Esophagus mucosa (tissue), 1 donor: ENCODE measurements at places on chromosomes 7 and 10. TPM values are rescaled to one million over a fixed set of nuclear protein-coding genes. Genes with fewer than 3 reads are reported as not detected.

FAM221A gene
- 4.0 TPM for total RNA-seq

SFTPA1 gene
- total RNA-seq, result 0.32 TPM

CCDC126 gene
- 5.8 TPM for total RNA-seq

MBLAC1 gene
- total RNA-seq, result 1.7 TPM

WEE2 gene
- total RNA-seq, result not detected

GRCh38 chr10:43039624-43040481 is 37.0 kb upstream of the RET start:
- ATAC-seq, result no peak

DNA sequence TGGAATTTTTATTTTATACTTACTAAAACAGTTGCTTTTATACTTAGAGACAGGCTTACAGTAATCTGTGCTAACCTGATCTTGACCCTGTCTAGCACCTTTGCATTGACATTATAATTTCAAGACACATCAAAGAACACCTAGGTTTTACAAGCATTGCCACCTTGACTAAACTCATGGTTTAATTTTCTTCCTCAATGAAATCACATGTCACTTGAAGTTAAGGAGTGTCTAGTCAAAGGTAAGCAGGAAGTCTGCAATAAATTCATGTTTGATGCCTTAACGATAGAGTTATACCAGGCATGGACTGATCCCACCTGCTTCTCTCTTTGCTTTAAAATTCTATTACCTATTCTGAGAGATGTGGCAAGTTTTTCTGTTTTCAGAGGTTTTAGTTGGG is 62.4 kb downstream of the ZNF800 start:
- no peak for ATAC-seq

GRCh38 chr10:61701055-61701705 is 38.5 kb downstream of the CABCOCO1 start:
- no peak for ATAC-seq

DNA sequence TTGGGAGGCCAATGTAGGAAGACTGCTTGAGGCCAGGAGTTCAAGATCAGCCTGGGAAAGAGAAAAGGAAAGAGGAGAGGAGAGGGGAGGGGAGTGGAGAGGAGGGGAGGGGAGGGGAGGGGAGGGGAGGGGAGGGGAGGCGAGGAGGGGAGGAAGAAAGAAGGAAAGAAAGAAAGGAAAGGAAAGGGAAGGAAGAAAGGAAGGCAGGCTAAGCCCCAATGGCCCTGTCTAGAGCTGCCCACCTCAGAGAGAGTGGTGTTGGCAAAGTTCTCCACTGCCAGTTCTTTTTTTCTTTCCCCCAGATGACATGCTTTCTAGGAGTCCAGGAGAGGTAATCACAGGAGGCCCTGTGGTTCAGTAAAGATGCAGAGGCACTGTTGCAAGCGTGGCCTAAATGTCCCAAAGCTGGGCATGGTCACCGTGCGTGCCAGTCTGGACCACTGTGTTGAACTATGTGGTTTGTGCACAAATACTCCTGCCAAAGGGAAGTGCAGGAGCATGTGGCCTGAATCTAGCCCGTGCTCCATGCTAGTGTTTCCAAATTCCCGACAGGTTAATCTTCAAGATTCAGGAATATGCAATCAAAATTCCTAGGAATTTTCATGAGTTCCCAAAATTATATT is 39.7 kb downstream of the ODAD2 start:
- no peak for ATAC-seq

DNA sequence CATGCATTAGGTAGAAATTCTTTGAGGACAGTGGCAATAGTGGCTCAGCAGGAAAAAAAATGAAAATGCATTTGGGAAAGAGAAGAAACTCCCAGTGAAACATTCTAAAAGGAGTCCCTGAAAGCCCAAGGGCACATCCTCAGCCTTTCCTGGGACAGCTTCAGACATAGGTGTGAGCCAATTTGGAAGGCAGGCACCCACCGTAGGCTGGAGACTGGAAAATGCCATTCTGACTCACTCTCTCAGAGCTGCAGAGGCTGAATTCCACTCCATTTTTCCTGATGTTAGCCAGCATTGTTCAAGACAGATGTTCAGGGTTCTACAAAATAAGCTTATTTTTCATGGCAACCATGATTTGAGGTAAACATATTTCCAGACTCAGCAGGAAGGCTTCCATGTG is 379.0 kb upstream of the FZD8 start:
- no peak for ATAC-seq

DNA sequence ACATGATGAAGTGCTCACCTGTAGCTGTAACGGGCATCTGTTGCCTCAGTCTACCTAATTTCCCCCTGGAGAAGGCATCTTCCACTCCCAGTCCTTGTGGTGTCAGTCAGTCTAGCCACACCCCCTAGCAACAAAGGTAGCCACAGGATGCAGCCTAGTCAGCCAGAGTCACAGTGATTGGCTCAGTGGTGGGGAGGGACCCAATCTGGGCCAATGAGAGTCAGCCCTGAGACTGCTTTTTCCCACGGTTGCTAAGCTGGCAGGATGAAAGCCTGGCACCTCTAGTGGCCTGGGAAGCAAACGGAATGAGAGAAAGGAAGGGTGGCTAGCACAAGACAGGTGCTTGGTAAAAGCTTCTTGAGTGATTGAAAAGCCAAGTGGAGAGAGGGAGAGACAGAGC is 118.6 kb downstream of the SH3PXD2A start:
- peak; percentile 88 for ATAC-seq

- no peak for ATAC-seq
These were observed 275.0 kb downstream of the PTEN start for GRCh38 chr10:88138319-88138848.

GRCh38 chr7:13989949-13990305 is 461 bp upstream of the ETV1 start:
- no peak for ATAC-seq

GRCh38 chr7:131265227-131265626 is 62.4 kb upstream of the MKLN1 start:
- ATAC-seq, result no peak

GRCh38 chr10:34041871-34042270 is 707.4 kb upstream of the NRP1 start:
- ATAC-seq, result no peak

CYP3A4 gene
- 0.24 TPM for total RNA-seq

- no peak for ATAC-seq
These were observed 27.2 kb downstream of the STEAP1 start for GRCh38 chr7:90181485-90181884.

DNA sequence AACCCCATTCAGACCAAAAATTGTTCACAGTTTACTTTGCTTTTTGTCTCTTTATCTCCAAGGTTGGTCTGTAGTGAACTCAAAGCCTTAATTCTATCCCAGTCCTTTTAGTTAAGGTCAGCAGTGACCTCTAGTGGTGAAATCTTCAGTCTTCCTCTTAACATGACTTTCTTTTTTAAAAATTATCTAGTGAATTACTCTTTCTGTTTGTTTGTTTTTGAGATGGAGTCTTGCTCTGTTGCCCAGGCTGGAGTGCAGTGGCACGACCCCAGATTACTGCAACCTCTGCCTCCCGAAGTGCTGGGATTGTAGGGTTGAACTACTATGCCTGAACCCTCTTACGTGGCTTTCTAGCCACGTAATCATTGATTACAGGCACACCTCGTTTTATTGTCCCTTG is 25.0 kb downstream of the ZNF487 start:
- ATAC-seq, result peak; percentile 78

MCM7 gene
- 53.0 TPM for total RNA-seq

- ATAC-seq, result no peak
These were observed 239.7 kb upstream of the MKLN1 start for GRCh38 chr7:131087756-131088658.

DNA sequence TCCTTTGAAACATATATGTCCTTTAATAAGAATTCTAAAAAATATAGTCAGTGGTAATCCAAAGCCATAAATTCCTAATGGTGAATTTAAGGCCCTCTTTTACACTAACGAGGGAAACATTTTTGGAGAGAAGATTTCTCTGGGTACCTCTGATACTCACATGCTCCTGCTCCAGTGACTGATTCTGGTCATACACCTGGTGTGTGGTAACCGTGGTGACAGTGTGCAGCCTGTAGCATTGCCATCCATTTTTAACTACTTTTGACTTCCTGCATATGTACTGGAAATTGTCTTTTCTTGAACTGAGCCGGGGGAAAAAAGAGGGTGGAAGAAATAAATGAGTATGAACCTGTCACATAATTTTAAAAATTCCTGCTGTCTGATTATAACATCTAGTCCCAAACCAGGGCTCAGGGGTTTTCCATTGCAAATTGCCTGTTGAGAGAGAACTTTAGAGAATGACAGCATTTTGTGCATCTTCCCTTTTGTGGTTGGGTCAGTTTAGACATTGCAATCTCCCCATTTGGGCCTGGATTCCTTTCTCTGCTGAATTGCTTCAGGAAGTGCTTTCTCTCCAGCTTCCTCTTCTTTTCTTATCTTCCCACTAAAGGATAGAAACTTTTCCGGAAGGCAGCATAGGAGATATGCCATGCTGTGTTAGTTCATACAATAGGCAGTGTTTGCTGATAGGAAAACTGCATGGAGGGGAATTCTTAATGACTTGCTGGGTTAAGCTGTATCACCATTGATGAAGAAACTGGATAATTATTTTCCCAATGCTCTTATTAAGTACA is 125.5 kb downstream of the GRM3 start:
- ATAC-seq, result no peak

- peak; percentile 48 for ATAC-seq
These were observed 25.3 kb downstream of the CROT start for GRCh38 chr7:87370660-87371180.

DNA sequence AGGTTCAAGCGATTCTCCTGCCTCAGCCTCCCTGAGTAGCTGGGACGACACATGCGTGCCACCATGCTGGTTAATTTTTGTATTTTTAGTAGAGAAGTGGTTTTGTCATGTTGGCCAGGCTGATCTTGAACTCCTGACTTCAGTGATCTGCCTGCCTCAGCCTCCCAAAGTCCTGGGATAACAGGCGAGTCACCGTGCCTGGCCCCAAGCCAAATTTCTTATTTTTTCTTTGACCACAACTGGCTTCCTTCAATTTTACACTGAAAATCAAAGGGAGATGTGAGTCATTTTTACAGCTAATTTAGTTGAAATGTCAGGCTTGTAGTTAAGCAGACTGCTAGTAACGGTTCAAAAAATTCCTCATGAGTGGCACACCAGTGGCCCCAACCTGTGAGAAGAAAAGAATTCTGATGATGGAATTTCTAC is 7.8 kb downstream of the RNF216 start:
- ATAC-seq, result peak; percentile 32

DNA sequence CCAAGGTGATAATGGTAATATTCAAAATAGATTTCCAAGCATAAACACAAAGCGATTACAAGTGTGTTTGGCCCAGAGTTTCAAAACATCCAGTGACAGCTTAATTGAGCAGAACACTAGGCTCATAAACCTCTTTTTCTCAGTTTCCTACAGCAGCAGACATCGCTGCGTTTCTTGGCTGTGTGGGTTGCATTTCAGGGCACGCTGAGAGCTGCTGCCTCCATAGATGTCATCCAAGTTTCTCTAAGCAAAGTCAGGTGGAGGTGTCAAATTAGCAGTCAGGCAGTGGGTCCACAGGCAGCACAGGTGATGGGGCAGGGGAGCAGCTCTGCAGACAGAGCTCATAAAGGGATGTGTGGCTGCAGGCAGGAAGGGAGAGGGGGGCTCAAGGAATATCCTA is 50.5 kb upstream of the COL13A1 start:
- ATAC-seq, result no peak

DNA sequence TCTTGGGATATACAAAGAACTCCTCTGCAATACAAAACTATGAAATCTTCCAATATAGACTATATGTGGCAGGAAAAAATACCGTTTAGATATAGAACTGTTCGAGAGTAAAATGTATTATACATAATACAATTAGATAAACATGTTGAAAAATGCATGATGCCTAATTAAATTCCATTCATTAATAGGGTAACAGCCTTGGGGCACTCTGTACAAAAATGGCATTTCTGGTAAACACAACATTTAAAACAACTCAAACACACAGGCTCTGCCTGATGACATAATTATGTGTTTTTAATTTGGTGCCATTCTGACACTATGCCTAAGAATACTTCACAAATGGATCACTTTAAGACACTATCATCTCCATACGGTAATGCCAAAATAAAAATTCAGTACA is 180.9 kb downstream of the FAM107B start:
- ATAC-seq, result no peak

- ATAC-seq, result peak; percentile 39
These were observed 115.0 kb downstream of the FAM107B start for GRCh38 chr10:14659626-14660196.

SUV39H2 gene
- 8.8 TPM for total RNA-seq

COBL gene
- total RNA-seq, result 10.4 TPM

GRCh38 chr7:82230811-82231581 is 212.6 kb downstream of the CACNA2D1 start:
- no peak for ATAC-seq

GIMAP2 gene
- 1.1 TPM for total RNA-seq

DNA sequence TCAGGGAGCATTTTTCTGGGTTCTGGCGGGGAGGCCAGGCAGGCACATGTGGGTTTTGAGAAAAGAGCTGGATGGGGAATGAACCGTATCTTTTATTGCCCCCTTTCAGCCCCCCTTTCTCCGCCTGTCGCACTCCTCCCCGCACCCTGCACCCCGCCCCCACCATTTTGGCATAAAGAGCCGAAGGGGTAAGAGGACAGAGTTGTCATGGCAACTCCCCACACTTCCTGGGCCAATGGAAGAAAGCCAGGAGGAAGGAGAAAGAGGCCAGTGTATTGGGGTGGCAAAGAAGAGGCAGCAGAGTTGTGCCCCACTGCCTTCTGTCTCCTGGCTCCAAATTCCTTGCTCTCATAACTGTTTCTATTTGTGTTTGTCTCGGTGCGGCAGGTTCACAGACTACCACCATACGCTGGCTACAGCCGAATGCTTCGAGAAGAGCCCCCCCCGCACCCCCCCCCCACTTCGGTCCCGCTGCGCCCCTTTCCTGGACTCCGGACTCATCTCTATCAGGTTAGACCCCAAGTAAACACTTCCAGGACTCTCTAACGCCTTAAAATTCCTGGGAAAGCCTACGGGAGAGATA is 3.4 kb downstream of the KCNIP2 start:
- no peak for ATAC-seq

DNA sequence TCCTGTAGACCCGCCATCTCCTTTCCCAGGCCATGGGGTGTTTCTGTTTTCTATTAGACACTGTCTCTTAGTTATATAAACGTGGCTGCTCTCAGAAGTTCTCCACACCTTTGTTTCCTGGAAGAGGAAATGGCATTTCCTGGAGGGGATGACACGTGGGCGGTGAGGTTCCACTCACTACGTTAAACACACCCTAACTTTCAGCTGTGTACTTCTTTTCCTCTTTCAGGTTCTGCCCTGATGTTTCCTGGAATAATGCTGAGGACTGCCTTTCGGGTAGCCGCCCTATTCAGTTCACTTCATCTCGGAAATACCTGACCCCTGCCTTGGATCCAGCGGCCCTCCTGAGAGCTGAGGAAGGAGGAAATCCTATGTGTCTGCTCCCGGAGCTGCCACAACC is 3.4 kb upstream of the PRKCQ start:
- no peak for ATAC-seq

- peak; percentile 65 for ATAC-seq
These were observed 69.1 kb upstream of the MXI1 start for GRCh38 chr10:110138197-110138812.

- peak; percentile 86 for ATAC-seq
These were observed 17.4 kb downstream of the UBE2D4 start for GRCh38 chr7:43943417-43944187.

UPK3B gene
- total RNA-seq, result 9.6 TPM
